Endothelial cell of umbilical vein (primary cell): ENCODE measurements at places on chromosomes 1 and 21. TPM values are rescaled to one million over a fixed set of nuclear protein-coding genes. Genes with fewer than 3 reads are reported as not detected.

Gene PRELP
- polyA plus RNA-seq = 0.01 TPM in 1 of 2 replicates, not detected in the other

Gene ARHGAP29
- polyA plus RNA-seq = 47.2 and 56.3 TPM in 2 replicates

Gene DENND2C
- 0.12 and 0.14 TPM in 2 replicates for polyA plus RNA-seq

Gene PM20D1
- 0.03 and 0.11 TPM in 2 replicates for polyA plus RNA-seq

Gene FMO5
- 0.43 and 0.48 TPM in 2 replicates for polyA plus RNA-seq

Gene DCDC2B
- polyA plus RNA-seq = not detected in 2 replicates

Gene NES
- 15.5 and 19.4 TPM in 2 replicates for polyA plus RNA-seq

Gene PLD5
- not detected in 2 replicates for polyA plus RNA-seq

GRCh38 chr1:248872752-248873408 lies 14.0 kb upstream of the ZNF692 start:
- peak overlapping the region; percentile 76 for H3K27ac ChIP-seq
- peak overlapping the region; percentile 18 for H3K4me3 ChIP-seq
- no peaks in the 10 kb centered on the region for H3K36me3 ChIP-seq
- peaks cover 3% of the 10 kb centered on the region for H3K27me3 ChIP-seq

DNA sequence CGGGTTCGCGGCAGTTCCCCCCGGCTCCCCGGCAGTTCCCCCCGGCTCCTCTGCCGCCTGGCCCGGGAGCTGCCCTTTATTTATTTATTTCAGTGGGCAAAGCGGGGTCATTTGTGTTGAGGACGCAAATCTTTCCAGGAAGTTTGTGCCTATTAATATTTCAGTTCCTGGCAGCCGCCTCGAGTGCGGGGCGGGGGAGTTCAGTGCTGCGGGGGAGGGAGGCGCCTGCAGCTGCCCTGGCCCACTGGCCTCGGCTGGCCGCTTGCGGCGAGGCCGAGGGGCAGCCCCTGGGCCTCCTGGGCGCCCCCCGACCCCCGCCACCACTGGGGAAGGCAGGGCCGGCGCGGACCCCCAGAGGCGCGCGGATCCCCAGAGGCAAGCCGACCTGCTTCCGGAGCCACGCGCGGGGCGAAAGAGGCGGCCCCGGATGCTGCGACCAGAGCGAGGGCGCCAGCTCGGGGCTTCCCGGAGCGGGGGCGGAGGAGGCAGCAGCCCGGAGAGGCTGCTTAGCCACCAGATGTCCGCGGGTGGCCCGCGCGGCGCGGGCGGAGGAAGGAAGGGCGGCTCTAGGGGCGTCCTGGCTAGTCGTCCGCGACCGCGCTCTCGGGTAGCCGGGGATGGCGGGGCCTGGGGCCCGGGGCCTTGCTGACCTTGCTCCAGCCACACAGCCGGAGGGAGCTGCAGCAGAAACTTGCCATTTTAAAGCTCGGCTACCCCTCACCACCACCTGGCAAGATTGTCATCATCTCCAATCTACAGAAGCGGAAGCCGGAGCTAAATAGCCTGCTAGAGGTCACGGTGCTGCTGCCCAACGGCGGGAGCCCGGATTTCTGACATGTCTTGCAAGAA lies 48.0 kb downstream of the H3-3A start:
- no peaks in the 10 kb centered on the region for H3K27me3 ChIP-seq
- H3K4me1 ChIP-seq = peaks cover 13% of the 10 kb centered on the region
- no peaks in the 10 kb centered on the region for H3K36me3 ChIP-seq
- H3K4me3 ChIP-seq = peak overlapping the region; percentile 63
- H3K27ac ChIP-seq = peak overlapping the region; percentile 61
- peak; percentile 69 for DNase-seq

- H3K4me1 ChIP-seq = peaks cover 6% of the 10 kb centered on the region
- no peak overlapping the region for H3K4me3 ChIP-seq
- DNase-seq = peak; percentile 32
- H3K36me3 ChIP-seq = no peaks in the 10 kb centered on the region
- no peaks in the 10 kb centered on the region for H3K27me3 ChIP-seq
These were observed 242.3 kb downstream of the PBX1 start for GRCh38 chr1:164801246-164801731.

DNA sequence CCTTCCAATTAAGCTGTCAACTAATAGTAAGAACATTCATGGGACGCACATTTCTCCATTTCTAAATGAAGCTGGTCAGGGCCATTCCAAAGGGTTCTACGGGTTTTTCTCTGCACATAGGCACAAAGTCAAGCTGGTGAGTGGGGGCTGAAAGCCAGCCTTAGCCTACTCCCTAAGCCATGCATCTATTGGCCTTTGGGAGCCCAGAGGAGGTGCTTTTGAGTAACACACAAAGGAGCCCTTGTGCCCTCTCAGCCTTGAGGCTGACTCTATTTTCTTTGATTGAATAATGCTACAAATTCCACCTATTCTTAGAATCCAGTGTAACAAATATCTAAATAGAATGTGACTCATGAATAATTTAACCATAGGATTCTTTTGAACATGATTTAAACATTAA lies 73.6 kb downstream of the RGS13 start:
- H3K36me3 ChIP-seq = no peaks in the 10 kb centered on the region
- H3K27ac ChIP-seq = no peak overlapping the region

DNA sequence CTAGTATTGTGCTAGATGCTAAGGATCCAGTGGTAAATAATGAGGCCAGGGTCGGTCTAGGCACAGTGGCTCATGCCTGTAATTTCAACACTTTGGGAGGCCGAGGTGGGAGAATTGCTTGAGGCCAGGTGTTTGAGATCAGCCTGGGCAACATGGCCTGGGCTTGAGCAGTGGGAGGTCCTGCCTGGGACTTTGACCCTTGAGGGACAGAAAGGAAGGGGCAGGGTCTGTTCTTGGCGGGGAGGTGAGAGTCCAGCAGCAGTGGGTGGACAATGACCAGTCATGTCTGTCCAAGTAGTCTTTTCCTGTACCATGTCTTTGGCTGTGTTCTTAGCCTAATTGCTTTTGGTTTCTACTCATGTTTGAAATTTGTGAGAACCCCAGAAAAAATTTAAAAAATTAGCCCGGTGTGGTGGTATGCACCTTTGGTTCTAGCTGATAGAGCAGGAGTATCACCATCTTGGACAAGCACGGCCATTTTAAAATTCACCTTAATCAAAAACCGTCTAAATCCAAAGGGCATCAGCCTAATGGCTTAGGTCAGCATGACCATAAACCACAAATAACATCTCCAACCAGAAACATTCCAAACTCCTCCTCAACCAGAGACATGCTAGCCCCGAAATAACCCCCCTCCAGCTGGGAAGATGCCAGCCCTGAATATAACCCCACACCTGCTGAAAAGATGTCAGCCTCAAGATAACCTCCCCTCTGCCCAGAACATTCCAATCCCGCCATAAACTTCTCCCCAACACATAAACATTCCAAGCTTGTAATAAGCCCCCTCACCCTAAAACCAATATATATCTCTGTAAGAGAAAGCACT lies 6.8 kb upstream of the AK2 start:
- no peak for DNase-seq
- no peak overlapping the region for H3K4me3 ChIP-seq
- H3K27ac ChIP-seq = no peak overlapping the region

DNA sequence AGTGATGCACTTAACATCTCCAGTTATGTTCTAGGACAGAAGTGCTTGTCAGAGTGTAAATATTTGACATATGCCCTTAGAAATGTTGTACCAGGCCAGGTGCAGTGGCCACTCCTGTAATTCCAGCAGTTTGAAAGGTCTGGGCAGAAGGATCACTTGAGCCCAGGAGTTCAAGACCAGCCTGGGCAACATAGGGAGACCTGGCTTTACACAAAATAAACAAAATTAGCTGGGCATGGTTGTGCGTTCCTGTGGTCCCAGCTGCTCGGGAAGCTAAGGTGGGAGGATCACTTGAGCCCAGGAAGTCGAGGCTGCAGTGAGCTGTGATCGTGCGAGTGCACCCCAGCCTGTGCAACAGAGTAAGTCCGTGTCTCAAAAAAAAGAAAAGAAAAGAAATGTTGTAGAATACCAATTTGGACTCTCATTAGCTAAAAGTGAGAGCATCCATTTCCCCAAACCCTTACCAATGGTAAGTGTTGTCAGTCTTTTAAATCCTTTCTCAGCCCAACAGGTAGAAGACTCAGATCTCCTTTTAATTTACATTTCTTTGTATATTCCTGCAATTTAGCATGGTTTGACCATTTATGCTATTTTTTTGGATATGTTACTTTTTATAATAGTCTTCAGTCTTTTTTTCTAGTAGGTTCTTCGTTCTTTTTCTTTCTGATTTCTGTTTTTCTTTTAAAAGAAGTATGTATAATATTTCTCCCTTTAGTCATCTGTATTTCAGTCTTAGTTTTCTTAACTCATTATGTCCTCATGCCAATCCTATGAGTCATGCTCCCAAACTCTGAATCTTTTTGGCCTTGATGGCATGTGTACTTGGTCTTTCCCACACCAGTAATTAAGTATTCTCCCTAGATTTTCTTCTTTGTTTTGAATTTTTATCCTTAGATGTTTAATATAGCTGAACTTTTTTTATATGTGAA lies 74.4 kb downstream of the CAMTA1 start:
- H3K4me1 ChIP-seq = peaks cover 20% of the 10 kb centered on the region
- H3K27me3 ChIP-seq = no peaks in the 10 kb centered on the region
- H3K36me3 ChIP-seq = no peaks in the 10 kb centered on the region
- peak; percentile 95 for DNase-seq

DNA sequence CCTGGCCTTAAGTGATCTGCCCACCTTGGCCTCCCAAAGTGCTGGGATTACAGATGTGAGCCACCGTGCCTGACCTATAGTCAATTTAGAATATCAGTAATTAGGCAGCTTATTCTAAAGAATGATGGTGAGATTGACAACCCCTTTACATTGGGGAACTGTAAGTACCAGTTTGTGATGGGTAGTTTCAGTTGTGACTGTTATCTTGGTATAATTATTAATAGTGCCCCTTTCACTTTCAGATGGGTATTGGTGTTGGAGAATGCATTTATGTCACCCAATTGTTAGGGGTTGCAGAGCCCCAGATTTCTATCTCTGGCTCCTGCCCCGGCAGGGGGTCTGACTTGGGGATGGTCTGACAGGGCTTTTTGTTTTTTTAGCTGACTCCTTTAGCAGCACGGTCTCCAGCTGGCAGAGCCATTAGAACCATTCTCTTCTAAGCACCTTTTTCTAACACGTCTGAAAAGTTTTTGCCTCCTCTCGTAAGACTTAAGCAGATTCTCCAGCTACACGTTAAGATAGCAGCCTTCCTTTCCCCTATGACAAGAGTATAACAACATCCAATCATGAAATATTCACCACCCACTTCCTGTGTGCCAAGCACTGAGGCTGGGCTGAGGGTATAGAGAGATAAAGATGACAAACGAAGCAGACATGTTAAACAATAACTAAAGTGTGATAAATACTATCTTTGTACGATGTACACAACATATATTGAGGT lies 157.8 kb downstream of the SDCCAG8 start:
- H3K27ac ChIP-seq = no peak overlapping the region
- no peaks in the 10 kb centered on the region for H3K36me3 ChIP-seq
- H3K4me3 ChIP-seq = no peak overlapping the region
- H3K27me3 ChIP-seq = no peaks in the 10 kb centered on the region
- H3K4me1 ChIP-seq = peaks cover 1% of the 10 kb centered on the region

GRCh38 chr1:63662841-63663240 lies 69.6 kb downstream of the PGM1 start:
- H3K4me1 ChIP-seq = peaks cover 12% of the 10 kb centered on the region
- no peaks in the 10 kb centered on the region for H3K36me3 ChIP-seq
- H3K27ac ChIP-seq = no peak overlapping the region
- no peak overlapping the region for H3K4me3 ChIP-seq
- H3K27me3 ChIP-seq = no peaks in the 10 kb centered on the region

GRCh38 chr1:60102267-60103061 lies 28.9 kb upstream of the C1orf87 start:
- H3K27me3 ChIP-seq = no peaks in the 10 kb centered on the region
- no peaks in the 10 kb centered on the region for H3K36me3 ChIP-seq
- H3K4me3 ChIP-seq = no peak overlapping the region
- no peak overlapping the region for H3K27ac ChIP-seq

DNA sequence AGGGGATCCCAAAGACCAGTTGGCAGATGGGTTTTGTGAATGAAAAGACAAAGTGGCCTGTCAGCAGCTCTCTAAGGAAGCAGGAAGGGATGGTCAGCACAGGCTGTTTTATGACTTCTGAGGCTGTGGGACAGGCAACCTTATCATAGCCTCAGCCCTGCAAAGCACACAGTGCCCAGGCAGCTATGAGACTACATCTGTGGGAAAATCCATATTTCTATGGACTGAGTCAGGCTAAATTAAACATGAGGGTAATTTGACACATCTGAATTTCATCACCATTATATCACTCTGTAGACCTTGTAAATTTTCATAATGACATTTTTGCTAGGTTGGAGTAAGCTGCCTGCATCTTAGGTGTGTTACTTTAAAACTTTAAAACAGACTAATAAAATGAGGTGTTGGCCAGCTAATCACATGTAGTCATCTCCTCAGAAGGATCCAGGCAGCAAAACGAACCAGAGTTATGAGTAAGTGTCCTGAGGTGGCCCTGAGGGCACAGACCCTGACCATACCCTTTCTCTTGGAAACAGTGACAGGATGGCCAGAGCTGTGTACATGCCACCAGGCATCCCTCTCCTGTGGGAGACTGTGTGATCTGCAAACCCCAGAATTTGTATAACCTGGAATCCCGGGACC lies 14.6 kb downstream of the NGF start:
- no peak overlapping the region for H3K27ac ChIP-seq
- DNase-seq = no peak
- H3K36me3 ChIP-seq = no peaks in the 10 kb centered on the region
- no peak overlapping the region for H3K4me3 ChIP-seq
- peaks cover 2% of the 10 kb centered on the region for H3K4me1 ChIP-seq

- peak; percentile 82 for DNase-seq
- H3K4me1 ChIP-seq = no peaks in the 10 kb centered on the region
- H3K36me3 ChIP-seq = no peaks in the 10 kb centered on the region
- H3K27me3 ChIP-seq = peaks cover 2% of the 10 kb centered on the region
- no peak overlapping the region for H3K27ac ChIP-seq
These were observed 81.1 kb upstream of the ST6GALNAC5 start for GRCh38 chr1:76786222-76786621.

- H3K4me1 ChIP-seq = peaks cover 3% of the 10 kb centered on the region
- H3K27me3 ChIP-seq = no peaks in the 10 kb centered on the region
- H3K27ac ChIP-seq = no peak overlapping the region
- DNase-seq = peak; percentile 24
These were observed 8.4 kb upstream of the CDC14A start for GRCh38 chr1:100343897-100344296.

GRCh38 chr1:161038523-161039153 lies at the start of gene TSTD1:
TSTD1 (minus strand) TSS chr1:161038964; CDS start chr1:161038889, 75 bp downstream.
- H3K27me3 ChIP-seq = no peaks in the 10 kb centered on the region
- DNase-seq = no peak
- peaks cover 2% of the 10 kb centered on the region for H3K4me1 ChIP-seq
- peak within 1 kb of the TSS; percentile 55 for H3K4me3 ChIP-seq
- peaks cover 12% of the 10 kb centered on the region for H3K36me3 ChIP-seq
- no peak within 1 kb of the TSS for H3K27ac ChIP-seq

DNA sequence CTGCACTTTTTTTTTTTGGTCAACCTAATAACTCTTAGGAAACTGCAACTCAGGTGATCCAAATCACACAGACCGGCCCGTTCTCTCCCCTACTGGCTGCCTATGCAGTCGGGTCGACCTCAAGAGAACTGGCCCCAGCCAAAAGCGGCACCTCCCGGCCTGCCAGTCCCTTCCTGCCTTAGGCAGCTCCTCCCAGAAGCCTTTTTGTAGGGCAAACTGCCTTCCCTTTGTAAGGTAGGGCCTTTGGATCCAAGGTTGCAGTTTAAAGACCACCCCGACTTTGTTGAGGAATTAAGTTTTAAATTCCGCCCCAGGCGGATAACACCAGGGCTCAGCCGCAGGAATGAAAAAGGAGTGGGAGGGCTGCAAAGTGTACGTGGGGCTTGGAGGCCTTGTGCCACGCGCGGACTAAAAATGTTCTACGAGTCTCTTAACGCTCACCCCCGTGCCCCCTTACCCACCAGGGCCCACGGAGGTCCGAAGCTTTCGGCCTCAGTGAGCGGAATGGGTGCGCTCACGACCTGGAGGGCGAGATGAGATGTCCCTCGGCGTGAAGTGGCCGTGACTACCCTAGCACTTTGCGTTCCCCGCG lies 642 bp upstream of the ST3GAL3 start:
- H3K27ac ChIP-seq = no peak overlapping the region
- H3K36me3 ChIP-seq = peaks cover 14% of the 10 kb centered on the region
- no peak overlapping the region for H3K4me3 ChIP-seq
- peak; percentile 23 for DNase-seq
- H3K4me1 ChIP-seq = peaks cover 35% of the 10 kb centered on the region
